Neural crest cell (in vitro differentiated cells): ENCODE measurements at places on chromosomes 12 and 14.

DNA sequence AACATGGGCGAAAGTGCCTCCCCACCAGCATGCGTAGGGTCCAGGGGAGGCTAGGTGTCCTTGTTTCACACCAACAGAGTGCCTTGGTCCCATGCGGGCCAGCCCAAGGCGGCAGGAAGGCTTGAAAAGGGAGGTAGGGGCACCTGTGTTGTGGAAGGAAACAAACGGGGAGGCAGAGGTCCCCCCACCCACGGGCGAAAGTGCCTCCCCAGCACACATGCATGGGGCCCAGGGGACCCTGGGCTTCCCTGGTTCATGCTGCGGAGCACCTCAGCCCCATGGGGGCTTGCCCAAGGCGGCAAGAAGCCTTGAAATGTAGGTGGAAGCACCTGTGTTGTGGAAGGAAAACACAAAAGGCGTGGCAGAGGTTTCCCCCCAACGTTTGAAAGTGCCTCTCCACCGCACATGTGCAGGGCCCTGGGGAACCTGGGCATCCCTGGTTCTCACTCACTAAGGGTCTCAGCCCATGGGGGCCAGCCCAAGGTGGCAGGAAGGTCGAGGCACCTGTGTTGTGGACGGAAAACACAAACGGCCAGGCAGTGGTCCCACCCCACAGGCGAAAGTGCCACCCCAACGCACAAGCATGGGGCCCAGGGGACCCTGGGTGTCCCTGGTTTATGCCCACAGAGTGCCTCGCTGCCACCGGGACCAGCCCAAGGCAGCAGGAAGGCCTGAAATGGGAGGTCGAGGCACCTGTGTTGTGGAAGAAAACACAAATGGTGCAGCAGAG is 374.7 kb downstream of the ALG10 start:
- no peak for DNase-seq

GRCh38 chr14:95497561-95498011 is 18.9 kb downstream of the SYNE3 start:
- DNase-seq = no peak

DNA sequence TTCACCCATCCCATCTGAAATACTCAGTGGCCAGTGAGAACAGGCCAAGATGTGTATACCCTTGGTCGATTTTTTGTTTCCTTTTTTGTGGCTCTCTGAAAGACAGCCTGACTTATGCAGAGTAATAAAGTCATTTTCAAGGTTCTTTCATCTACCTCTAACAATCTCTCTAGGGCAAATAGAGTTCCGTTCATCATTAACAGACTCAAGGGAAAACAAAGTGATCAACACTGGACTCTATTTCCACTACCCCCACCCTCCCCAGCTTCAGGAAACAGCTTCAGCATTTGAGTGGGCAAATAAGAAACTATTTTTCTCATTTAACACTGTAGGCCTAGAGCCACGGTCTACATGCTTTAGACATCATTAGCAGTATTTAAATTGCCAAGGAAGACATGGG is 15.9 kb downstream of the PRKAB1 start:
- DNase-seq = no peak

- no peak for DNase-seq
These were observed 93.4 kb upstream of the SLCO1C1 start for GRCh38 chr12:20601668-20602280.

- DNase-seq = no peak
These were observed 822 bp upstream of the POU6F1 start for GRCh38 chr12:51218607-51219161.

- no peak for DNase-seq
These were observed 51.3 kb downstream of the AMN start for GRCh38 chr14:102973706-102974285.
